Activated B cell treated with CpG ODN at 0.5 μM for 24 hours (primary cell): ENCODE measurements at places on chromosomes 2 and 18.
A peak's percentile ranks its signal among the peaks of the same experiment; 100 is the strongest.

- DNase-seq = no peak
These were observed 60.4 kb downstream of the GRB14 start for GRCh38 chr2:164560902-164561301.

DNA sequence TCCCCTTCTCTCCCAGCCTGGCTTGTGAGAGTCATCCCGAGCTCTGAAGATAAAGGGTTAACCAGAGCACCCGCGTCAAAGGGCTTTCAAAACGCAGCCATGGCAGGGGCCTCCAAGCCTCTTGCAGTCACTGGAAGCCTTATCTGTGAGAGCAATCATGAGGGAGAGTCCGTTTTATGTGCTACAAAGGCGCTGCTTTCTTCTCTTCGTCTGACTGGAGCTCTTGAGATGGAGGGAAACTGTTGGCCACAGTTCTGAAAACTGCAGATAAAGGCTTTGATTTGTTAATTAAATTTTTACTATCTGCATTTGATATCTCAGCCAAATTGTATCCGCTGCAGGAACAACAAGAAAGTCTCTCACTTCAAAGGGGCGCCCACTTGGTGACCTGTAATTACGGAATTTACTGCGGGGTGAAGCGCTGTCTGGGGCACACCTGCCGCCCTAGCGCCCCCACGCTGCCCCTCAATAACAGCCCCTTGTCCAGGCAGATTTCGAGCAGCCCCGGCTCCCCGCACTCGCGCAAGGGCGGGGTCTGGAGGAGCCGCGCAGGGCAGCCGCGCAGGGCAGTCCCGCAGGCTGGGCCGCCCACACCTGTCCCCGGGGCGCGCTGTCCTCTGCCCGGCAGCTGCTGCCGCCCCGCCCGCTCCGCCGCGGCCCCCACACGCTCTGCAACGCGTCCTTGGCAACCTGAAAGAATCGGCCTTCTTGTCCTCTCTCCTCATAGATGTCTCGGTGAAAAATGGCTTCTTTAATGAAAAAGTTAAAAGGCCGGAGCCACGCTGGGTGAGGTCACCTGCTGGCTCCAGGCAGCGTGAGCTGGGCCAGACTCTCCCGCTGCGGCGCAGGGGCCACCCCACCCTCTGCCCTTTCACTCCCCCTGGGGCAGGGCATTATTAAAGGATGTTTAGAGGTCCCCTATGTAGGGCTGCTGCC is 217.9 kb downstream of the VAPA start:
- no peak for DNase-seq

GRCh38 chr2:130831356-130831755 is 5.4 kb upstream of the ARHGEF4 start:
- no peak for DNase-seq

DNA sequence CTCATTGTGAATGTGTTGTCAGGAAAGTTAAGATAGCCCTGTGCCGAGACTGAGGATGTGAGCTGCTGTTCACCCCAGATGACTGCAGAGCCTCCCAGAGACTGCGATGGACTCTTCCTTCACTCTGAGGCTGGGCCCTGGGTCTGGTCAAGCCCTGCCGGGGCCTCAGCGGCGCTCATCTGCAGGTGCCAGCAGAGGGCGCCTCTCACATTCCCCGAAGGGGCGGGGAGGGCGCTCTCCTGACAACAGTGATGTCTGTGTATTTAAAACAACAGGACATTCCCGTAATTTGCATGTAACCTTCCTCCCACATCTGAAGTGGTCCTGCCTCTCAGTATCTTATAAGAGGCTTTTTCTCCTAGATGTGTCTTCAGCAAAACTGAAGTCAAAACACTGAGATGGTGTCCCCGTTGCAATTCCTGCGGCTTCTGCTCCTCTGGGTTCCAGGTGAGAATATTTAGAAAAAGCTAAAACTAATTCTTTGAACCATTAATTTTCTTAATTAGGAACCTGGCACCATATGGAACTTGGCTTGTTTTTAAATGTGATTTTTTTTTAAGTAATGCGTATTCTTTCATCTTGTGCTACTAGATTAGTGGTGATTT is 1377.9 kb downstream of the RPIA start:
- peak; percentile 34 for DNase-seq

GRCh38 chr2:213932-214693 is 49.7 kb downstream of the SH3YL1 start:
- DNase-seq = no peak

- DNase-seq = no peak
These were observed 772.6 kb downstream of the TSN start for GRCh38 chr2:122528061-122528460.

DNA sequence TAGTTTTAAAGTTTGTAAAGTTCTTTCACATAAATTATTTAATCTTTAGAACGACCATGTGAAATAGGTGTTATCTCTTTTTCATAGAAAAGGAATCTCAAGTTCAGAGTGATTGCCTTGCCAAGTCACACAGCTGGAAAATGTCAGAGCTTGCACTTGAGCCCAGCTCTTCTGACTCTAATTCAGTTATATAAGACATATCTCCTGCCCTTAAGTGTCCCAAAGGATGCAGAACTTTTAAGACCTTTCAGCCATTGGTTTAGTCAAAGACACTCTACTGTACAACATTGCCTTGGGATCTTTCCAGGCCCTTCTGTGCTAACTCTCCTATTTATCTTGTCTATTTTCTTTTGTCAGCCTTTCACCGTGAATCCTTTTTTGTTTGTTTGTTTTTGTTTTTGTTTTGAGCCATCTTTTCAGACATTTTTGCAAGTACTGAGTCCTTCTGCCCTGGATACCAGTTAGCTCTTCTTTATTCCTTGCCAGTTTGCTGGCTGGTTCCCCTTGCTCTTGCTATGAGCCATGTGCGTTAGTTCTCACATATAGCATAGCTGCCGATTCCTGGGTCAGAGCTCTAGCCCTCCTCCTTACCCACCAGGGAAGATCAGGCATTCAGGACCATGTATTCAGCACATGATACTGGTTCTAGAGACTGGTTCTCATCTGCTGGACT is 160.0 kb upstream of the MYO3B start:
- DNase-seq = no peak

GRCh38 chr18:37509600-37509999 is 56.0 kb downstream of the CELF4 start:
- no peak for DNase-seq

- no peak for DNase-seq
These were observed 41.6 kb downstream of the GLI2 start for GRCh38 chr2:120777170-120777751.

GRCh38 chr2:224957540-224958461 is 84.5 kb downstream of the DOCK10 start:
- DNase-seq = no peak

DNA sequence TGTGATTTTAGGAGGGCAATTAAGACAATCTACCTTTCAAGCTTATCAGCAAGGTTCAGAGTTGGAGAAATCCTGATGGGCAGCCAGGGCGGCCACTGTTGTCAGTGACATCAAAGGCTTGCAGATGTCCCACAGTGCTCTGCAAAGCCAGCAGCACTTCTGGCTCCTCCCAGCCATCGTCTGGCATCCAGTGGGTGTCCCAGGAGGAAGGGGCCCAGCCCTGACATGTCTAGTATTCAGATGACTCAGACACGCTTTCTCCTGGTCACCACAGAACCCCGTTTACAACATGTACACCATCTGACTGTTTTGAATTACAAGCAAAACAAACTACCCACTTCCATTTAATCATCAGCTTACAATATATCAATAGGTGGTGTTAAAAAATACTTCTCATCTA is 61.4 kb downstream of the CYRIA start:
- DNase-seq = no peak

DNA sequence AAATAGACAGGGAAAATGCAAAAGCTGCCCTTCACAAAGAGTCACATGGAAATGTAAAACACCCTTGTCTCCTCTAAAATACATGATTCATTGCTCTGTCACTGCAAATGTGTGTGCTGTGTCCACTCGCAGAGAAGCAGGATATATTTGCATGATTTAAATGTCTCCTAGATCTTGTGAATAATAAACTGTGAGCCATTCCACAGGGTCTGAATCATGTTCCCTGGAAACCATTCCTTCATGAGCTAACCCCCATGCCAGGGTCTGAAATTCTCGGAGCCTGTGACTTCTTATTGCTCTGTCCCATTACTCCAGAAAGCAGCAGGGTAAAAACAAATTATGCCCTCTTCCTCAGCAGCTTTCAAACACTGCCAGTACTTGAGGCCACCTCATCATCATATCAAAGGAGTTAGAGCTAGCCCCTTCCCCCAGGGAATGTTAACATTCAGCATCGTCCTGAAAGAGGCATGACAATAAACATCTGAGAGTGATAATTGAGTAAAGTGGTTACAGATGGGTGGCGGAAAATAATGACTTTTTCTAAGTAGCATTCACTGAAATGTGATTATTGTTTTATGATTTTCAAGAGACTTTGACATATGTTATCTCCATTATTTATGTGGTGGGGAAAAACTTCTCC is 11.7 kb upstream of the CNGA3 start:
- DNase-seq = no peak

DNA sequence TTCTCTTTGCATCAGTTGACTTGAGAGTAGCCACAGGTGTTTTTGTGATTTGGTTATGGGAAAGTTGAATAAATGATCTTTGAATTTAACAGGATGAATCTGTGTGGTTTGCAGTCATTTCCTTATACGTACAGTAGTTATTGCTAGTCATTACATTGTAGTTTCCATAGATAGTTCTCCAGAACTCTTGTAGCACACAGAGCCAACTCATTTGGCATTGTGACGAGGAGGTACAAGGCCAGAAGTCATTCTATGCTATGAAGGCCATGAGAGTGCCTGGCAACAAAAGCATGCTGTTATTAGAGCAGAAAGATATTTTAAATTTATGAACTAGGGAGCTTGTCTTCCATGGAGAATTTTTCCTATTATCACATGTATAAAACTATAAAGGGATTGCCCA is 973.0 kb upstream of the CHAC2 start:
- DNase-seq = no peak

DNA sequence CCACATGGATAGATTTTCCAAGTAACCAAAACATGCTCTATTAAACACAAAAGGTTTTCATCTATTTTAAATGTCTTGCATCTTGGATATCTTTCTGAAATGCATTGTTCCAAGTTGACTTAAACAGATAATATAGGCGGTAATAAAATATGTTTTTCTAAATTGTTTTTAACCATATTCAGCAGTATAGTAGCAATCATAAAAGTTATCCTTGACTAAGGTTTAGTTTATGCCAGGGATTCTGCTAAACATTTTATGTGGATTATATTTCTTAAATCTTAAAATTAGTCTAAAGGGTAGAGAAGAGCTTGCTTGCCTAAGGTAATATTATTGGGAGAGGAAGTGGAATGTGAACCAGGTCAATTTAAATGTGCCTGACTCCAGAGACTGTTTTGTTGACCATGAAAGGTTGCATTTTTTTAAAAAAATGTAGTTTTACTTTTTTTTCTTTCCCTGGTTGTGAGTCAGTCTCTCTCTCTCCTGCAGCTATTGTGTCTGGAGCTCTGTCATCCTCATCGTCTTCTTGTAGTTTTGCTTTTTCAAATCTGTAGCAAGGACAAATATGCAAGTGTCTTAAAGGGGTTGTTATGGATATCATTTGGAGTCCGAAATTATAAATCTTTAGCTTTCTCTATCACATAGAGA is 309.1 kb upstream of the COL3A1 start:
- DNase-seq = no peak

GRCh38 chr18:7808992-7809391 is 241.9 kb downstream of the PTPRM start:
- DNase-seq = no peak

- no peak for DNase-seq
These were observed 55.3 kb downstream of the DTNB start for GRCh38 chr2:25617948-25618646.

GRCh38 chr2:171841996-171842395 is 52.0 kb downstream of the SLC25A12 start:
- no peak for DNase-seq

DNA sequence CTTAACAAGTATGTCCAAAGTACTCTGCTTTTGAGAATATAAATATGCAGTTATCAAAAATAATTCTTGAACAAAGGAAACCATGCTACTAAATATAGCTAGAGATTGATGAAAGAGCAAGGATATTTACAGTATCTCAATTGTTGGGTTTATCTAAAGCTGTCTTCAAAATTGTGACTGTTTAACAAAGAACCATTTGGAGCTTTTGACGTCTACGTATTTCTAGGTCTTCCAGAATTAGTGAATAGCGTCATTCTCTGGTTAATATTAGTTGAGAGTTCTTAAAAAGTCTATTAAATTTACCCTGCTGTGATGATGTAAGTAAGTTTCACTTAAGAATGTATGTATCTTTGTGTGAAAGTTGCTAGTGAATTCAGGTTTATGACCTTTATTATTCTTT is 223.1 kb upstream of the SIX3 start:
- DNase-seq = no peak

DNA sequence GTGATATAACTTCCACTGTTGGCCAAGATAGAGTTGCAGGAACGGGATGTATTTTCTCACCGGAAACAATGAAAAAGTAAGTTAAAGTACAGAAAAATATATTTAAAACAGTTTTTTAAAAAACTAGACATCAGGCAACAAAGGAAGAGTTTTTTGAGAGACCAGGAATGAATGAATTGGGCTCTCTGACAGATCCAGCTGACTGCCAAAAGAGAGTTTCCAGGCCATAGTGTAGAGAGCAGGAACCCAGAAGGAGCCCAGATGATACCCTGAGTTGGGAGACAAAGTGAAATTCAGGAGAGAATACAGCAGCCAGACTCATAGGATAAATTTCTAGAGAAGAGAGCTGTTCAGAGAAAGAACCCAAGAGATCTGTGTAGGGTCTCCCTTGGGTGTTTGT is 362.6 kb upstream of the SMIM21 start:
- no peak for DNase-seq

- DNase-seq = no peak
These were observed 22.3 kb downstream of the LRATD1 start for GRCh38 chr2:14654835-14655282.

DNA sequence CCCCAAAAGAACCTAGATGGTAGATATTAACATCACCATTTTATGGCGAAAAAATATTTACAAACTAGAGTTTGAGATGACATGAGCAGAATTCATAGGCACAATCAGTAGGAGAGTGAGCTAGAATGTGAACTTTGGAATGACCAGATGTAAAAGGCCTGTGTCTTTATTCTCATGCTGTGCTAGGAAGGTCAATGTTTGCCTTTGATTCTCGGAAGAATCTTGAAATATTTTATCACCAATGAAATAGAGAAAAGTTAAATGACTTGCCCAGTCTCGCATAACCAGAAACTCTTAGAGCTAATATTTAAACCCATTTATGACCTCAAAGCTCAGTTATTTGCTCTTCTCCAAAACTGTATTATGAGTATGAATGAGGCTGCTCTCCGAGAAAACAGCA is 9.2 kb upstream of the REG3G start:
- DNase-seq = no peak

DNA sequence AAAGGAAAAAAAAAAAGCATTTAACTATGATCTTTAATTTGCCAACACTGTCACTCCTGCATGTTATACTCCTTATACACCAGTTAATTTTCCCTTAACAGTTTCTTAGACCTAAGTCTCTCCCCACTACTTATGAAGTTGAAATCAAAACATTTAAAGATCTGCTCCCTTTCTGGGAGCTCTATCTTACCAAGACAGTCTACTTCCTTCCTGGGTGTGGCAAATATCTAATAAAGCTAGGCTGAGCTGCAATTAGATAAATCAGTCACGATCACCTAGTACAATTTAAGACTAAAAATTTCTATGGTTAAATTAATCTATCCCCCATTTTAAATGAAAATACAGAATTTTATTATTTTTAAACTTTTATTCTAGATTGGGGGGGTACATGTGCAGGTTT is 33.4 kb downstream of the PUM2 start:
- no peak for DNase-seq

GRCh38 chr18:59228351-59228750 is 8.4 kb downstream of the GRP start:
- no peak for DNase-seq

GRCh38 chr18:59902993-59903610 is 3.3 kb downstream of the PMAIP1 start:
- DNase-seq = no peak

- DNase-seq = no peak
These were observed 35.3 kb upstream of the CCDC150 start for GRCh38 chr2:196604196-196604595.
